Inflammatory macrophage treated with lipopolysaccharide for 4 hours (primary cell): ENCODE measurements at places on chromosomes 2 and 18.

- no peak for DNase-seq
These were observed 100.1 kb downstream of the NEDD4L start for GRCh38 chr18:58144106-58144505.

DNA sequence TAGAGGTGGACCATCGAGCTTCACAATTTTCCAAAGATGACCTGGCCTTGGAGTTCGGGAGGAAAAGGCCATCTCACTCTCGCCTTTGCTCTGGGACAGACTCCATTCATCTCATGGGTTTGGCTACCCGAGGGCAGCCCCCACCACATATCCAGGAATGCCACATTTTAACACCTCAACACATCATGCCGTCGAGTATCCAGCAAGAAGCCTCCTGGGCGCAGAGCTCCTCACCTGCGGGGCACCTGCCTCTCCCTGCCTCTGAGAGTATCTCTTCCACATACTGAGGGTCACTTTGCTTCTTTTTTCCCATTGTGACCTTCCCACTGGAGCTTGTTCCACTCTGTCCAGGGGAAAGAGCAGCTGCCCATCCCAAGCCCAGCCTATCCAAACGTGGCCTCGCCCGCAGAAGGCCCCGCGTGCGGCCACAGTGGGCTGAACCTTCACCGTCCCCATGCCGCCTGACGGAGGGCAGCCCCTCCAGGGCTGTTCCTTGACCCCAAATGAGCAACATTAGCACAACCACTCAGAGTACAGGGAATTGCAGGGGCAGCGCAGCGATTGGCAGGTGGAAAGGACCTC lies 5.5 kb upstream of the LIMS2 start:
- DNase-seq = no peak

DNA sequence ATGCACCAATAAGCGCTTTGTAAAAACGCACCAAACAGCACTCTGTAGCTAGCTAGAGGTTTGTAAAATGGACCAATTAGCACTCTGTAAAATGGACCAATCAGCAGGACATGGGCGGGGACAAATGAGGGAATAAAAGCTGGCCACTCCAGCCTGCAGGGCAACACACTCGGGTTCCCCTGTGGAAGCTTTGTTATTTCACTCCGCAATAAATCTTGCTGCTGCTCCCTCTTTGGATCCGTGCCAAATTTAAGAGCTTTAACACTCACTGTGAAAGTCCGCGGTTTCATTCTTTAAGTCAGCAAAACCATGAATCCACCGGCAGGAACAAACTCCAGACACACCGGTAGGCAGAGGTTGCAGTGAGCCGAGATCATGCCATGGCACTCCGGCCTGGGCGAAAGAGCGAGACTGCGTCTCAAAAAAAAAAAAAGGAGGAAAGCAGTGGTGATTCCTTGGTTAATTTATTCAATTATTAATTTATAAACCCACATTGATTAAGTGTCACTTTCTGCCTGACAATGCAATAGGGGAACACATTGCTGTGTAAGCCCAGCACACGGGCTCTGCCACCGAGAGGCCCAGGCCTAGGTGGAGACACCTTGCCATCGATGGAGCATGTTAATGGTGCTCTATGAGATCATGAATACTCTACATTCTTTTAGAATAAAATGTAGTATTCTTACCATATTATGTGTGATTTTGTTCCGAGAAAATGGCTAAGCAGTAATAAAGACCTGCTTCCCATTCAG lies 687.6 kb upstream of the HS6ST1 start:
- DNase-seq = no peak

DNA sequence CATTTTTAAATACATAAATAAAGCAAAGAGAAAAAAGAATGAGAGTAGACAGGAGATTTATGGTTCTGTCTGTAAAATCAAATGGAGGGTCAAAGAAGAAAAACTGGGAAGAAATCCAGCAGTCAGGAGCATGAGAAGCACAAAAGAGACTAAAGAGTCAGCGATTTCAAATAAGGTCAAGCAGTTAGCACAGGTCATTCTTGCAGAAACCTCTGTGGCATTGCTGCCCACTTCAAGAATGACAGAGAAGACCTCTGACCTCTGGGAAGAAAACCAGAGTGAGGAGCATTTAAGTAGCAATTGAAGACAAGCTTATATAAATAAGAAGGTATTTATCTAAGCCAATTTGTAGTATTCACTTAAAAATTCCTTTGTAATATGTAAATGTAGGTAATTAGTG lies 172.0 kb upstream of the SPOPL start:
- DNase-seq = no peak

DNA sequence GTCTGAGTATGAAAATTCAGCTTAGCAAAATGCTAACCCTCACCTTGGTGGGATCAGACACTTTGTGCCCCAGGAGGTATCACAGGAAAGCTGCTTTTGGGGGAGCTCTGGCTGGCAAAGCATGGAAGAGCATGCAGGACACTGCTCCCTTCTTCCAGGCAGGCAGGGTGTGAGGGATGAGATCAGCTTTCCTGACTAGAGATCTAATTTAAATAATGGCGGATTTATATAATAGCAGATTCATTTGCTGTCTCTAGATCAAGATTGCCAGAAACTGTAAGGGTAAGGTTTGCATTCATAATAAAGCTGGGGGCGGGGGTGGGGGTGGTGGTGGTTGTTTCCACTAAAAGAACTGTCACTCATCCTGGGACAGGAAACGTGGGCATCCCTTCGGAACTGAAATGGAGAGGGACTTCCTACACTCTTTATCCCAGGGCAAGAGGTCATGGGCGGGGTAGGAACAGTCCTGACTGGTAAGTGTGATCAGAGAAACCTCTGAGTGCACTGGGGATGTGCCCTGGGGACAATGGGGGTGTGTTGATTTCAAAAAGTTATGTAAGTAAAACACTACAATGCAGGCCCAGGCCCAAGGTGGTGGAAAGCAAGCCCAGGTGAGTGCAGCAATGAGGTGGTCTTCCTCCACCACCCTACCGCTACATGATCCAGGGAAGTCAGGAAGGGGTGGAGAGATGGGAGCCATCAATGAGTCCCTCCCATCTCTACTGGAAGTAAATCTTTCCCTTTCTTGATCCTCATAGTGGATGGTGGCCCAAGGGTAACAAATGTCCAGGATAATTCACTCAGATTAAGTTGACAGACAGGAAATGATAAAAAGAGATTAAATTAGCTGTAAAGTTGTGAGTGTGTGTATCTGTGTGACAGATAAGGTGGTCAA lies 171.4 kb upstream of the SERPINE2 start:
- no peak for DNase-seq

GRCh38 chr2:37917281-37918228 lies 7.5 kb upstream of the RMDN2 start:
- no peak for DNase-seq

DNA sequence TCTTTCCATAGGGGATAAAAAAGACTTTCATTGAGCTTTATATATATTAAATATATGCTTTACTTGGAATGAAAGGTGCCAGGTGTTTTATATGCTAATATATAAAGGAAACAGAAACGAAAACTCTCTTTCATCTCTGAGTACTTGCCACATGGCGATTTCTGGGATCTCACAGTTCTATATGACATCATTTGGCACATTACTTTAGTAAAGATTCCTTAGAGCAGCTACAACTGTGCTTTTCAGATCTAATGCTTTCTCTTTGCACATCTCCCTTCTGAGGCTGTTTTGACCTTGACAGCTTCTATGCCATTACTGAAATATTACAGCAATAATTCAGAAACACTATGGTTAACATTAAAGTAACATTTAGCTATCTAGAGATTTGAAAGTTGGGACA lies 1082.9 kb upstream of the CDH2 start:
- no peak for DNase-seq

DNA sequence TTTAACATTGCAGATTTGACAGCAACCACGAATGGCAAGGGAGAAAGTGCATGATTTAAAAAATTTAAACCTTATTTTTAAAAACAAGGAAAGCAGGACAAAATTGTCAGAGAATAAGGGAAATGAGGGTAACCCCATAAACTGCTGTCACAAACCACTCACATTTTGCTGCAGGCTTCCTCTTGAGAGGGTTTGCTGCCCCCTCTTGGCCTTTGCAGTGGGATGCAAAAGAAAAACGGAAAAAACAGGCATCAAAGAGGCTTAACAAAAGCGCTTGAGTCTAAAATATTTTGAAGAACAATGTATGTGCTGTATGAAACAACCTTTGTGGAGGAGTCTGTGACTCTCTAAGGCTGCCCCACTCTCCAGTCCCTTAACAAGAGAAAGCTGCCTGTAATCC lies 91.6 kb downstream of the TMX3 start:
- peak; percentile 9 for DNase-seq

- peak; percentile 94 for DNase-seq
These were observed 30.1 kb upstream of the CCL20 start for GRCh38 chr2:227783404-227784138.

DNA sequence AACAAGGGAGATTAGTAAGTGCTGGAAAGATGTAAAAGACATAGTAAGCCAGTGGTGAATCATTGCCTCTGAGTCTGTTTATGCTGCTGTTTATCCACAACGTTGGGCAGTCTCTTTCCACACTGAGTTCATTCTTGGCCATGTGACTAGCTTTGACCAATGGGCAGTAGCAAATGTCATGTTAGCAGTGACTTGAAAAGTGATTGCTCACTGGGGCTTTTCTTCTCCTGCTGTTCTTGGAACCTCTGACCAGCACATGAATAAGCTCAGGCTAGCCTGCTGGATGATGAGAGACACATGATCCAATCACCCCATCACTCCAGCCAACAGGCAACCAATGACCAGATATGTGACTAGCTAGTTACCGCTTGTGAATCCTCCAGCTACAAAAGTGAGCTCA lies 360.4 kb downstream of the SLC4A3 start:
- no peak for DNase-seq

- no peak for DNase-seq
These were observed 38.9 kb upstream of the TRIM43 start for GRCh38 chr2:95552911-95553310.

GRCh38 chr2:149314687-149315086 lies 15.7 kb upstream of the LYPD6 start:
- DNase-seq = no peak

- peak; percentile 99 for DNase-seq
These were observed 3.1 kb upstream of the MOB1A start for GRCh38 chr2:74181739-74182138.

DNA sequence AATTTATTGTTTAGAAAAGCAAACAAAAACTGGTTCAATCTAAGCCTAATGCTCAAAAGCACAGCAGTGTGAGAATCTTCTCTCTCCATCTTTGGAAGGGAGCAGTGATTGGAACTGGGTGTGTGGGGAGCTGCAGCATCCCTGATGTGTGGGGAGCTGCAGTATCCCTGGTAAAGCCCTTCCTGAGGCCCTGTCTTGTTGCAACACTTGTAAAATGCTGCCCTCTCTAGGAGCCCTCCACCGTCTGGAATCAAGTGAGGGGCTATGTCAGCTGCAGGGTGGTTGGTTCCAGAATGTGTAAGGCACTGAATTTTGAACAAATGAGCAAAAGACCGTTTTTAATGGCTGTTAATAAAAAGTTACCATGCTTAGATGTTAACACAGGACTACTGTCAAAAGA lies 147.7 kb upstream of the RAB12 start:
- DNase-seq = no peak

DNA sequence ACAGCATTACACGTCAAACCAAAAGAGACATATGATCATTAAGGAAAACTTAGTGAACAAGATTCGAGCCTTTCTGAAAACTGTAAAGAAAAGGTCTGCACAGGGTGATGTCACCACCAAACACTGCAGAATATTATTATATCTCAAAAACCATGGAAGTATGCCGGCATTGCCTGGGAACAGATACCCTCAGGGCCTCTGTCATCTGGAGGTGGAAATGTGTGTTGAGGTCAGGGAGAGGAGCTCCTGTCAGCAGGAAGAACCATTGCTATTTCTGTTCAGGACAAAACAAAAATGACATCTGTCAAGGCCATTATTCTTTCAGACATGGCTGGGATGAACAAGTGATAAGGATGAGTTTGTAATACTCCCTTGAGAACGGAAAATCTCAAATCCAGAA lies 365.9 kb upstream of the TRIB2 start:
- DNase-seq = no peak

- no peak for DNase-seq
These were observed 134.5 kb downstream of the NCKAP5 start for GRCh38 chr2:133433455-133434451.

DNA sequence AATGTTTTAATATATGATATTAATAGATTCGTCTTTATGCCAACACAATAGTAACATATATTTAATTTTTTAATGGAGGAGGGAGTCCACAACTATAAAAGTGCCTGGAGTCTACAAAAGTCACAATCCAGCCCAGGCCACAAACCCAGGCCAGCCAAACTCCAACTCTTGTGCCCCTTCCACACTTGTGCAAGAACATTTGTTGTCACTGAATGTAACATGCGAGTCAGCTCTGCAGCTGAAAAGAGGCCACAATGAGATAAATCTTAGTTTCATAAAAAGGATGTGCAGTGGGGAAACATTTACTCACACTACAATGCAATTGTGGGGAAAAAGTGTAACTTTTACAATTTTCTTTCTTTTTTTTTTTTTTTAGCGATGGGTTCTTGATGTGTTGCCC lies 110.8 kb downstream of the MCFD2 start:
- peak; percentile 21 for DNase-seq

DNA sequence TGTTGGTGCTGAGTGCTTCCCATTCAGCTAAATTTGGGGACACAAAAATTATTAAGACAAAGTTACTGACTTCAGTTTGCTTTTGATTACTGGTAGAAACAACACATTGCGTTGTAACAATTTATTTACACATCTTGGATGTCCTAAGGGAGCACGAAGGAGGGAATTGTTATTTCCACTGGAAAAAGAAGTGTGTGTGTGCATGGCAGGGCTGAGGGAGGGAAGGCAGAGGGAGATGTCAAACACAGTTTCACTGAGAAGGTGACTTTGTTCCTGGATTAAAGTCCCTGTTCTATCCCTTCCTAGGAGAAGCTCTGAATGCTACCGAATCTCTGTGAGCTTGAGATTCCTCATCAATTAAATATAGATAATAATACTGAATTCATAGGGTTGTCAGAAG lies 3.8 kb upstream of the CDH20 start:
- DNase-seq = no peak

DNA sequence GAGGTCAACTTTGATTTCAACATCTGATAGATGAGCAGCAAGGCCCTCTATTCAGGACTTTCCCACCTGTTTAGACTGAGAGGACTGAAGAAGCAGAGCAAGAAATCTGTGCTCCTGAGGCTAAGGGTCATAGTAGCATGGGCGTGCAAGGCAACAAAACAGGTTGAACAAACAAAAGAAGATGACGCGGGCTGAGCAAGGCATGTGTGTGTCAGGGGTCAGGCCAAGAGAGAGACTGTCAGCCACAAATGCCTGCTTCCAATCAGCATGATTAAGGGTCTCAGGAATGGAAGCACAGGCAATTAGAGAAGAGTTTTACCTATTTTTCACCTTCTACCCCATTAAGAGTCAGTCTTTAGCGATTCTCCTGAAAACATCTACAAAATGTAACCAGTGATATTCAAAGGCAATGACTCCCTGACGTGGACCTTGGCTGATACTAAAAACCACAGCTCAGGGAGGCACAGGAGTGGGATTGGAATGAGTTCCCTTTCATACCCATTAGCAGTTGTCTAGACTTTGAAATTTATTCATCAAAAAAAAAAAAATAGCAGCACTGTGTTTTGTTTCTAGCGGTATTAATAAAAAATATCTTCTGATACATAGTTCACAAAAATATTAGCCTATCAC lies 81.9 kb downstream of the DYNAP start:
- no peak for DNase-seq
